D721Med (cell line): ENCODE measurements at places on chromosomes 3 and 15.

GRCh38 chr3:100311011-100311410 is 23.5 kb upstream of the NIT2 start:
- DNase-seq: no peak

DNA sequence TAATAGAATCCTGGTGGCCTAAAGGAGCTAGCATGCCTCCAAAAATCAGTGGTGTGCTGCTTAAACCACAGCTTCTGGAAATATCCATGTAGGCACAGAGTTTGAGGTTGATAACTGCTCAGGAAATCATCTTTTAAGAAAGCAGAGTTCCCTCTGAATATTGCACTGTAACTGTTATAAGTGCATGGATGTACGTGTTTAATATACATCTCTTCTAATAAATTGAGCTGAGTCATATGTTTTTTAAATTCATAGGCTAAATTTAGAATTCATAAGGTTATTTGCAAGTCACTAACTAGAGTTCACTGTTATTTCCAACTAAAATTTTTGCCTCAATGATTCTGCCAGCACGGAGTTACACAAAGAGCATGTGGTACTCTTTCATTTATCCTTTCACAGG is 68.9 kb downstream of the MYH15 start:
- no peak for DNase-seq

- DNase-seq: no peak
These were observed 20.8 kb upstream of the DENND4A start for GRCh38 chr15:65812916-65813315.

DNA sequence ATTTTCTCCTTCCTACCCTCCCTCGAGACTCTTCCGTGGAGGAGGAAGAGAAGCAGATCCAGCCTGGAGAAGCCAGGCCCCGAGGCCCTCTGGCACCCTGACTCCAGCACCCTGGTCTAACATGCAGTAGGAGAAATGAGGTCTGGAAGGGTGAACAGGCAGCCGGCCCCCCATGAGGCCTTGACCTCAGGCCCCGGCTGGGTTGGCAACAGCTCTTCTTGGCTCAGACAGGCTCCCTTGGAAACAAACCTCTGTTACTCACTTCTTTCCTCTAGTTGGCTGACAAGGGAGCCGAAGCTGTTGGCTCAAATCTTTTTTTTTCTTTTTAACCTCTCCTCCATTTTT is 73.4 kb downstream of the CPN2 start:
- no peak for DNase-seq

GRCh38 chr3:126548556-126549466 is 9.9 kb downstream of the C3orf22 start:
- no peak for DNase-seq

DNA sequence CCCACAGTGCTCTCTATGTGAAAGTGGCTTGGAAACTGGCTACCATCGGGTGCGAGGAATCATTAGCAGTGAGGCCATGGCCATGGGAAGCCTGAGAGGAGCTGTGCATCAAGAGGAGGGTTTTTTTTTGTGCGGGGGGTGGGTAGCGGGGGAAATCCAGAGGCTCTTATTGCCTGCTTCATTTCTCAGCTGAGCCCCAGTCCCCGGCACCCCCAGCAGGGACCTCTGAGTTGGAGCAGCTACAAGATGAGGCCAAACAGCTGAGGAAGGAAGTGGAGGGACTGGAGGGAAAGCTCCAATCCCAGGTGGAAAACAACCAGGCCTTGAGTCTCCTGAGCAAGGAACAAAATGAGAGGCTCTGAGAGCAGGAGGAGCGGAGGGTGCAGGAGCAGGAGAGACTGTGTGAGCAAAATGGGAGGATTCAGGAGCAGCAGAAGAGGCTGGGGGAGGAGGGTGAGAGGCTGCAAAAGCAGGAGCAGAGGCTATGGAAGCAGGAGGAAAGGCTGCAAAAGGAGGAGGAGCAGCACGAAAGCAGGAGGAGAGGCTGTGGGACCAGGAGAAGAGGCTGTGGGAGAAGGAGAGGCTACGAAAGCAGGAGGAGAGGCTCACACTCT is 76.7 kb downstream of the ADAMTS7 start:
- DNase-seq: no peak

GRCh38 chr3:57169108-57169507 is 4.0 kb upstream of the IL17RD start:
- no peak for DNase-seq

- DNase-seq: no peak
These were observed 614.4 kb downstream of the FHIT start for GRCh38 chr3:60636846-60637245.

- DNase-seq: no peak
These were observed 78.9 kb downstream of the RBPMS2 start for GRCh38 chr15:64696481-64696880.

- no peak for DNase-seq
These were observed 858 bp upstream of the SACM1L start for GRCh38 chr3:45688194-45688881.

DNA sequence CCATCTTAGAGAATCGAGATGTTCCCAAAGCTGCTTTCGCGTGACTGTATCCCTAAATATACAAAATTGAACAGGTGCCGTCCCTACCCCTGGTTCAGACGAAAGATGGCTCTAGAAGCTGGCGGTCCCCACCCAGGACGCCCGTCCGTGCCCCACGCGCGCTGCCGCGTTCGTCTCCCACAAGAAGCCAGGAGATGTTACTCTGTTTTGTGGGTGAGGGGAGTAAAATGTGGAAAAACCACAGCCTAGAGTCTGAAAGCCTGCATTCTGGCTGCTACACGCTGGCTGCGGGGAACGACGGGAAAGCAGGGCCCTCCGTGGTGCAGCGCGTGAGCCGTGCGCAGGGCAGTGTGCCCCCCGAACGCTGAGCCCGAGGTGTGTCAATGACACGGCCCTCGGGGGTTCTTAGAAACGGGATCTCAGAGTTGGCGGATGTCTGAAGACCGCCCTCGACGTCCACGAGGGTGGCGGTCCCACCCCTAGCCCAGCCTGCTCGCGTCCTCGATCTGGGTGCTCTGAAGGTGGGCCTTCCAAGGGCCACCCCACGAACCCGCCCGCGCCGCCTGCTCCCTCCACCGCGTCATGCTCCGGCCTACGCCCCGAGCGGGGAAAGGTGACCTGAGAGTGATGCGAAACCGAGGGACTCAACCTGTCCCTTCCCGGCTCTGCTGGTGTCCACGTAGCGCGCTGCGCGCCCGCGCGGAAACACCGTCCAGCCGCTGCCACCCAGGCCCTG is 95.6 kb downstream of the OCA2 start:
- no peak for DNase-seq

DNA sequence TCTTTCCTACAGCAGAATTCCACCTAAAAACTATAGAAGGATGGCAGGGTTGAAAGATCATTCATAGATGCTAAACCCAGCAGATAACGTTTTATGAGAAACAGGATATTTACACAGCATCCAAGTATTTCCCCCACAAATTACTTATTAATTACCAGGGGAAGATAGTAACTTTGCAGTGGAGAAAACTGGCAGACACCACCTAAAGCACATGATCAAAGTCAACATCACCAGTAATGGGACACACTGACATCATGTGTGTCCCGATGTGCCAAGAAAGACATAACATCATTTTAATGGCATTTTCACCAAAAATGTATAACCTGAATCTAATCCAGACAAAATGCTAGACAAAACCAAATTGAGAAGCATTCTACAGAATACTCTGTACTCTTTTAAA is 220.4 kb upstream of the THBS1 start:
- no peak for DNase-seq

DNA sequence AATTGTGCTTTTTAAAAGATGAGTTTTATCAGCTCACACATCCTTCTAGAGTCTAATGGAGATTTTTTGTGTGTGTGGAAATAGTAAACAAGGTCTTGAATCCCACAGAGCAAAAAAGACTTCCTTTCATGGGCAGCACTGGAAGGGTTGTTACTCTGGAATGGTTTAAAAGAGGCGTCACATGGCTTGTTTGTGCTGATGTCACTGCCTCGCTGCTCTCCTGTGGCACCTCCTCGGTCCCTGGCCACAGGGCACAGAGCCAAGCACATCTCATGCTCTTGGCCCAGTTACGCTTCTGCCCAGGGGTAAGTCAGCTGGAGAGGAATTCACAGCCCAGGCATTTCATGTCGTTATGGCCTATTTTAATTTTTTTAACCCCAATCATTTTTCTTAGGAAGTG is 53.2 kb downstream of the PGPEP1L start:
- DNase-seq: no peak

DNA sequence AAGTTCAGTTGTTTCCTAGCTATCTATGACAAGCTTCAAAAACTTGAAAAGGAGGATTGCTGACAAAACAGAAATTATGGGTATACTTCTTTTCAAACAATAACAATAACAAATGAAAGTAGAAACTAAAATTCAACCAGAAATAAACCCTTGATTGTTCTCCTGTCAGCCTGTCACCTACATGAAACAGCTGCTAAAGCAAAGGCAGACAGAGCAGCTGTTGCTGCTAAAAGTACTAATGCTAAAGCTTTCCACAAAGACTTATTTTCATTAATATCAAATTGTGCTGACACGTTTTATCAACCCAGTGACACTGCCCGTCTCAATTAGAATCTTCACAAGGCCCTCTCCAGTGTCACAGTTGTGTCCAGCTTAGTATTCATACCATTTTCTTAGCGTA is 533.2 kb upstream of the GBE1 start:
- DNase-seq: no peak

DNA sequence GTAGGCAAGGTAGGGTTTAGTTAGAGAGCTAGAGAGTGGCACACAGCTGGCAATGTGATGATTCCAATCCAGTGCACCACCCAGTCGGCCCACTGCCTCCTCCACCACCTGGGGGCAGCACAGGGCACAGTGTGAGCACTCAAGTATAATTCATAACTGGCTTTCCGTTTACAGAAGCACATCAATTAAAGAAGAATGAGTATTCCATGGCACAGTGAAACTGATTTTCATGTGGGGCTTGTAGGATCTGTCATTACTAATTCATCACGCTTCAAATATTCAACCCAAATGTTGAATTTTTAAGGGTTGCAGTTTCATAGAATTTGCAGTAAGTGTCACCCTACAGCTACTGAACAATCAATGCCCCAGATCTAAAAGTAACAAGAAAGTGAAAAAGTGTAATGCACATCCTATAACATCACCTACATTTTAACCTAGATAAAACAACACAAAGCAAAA is 149.9 kb downstream of the IGSF11 start:
- no peak for DNase-seq

DNA sequence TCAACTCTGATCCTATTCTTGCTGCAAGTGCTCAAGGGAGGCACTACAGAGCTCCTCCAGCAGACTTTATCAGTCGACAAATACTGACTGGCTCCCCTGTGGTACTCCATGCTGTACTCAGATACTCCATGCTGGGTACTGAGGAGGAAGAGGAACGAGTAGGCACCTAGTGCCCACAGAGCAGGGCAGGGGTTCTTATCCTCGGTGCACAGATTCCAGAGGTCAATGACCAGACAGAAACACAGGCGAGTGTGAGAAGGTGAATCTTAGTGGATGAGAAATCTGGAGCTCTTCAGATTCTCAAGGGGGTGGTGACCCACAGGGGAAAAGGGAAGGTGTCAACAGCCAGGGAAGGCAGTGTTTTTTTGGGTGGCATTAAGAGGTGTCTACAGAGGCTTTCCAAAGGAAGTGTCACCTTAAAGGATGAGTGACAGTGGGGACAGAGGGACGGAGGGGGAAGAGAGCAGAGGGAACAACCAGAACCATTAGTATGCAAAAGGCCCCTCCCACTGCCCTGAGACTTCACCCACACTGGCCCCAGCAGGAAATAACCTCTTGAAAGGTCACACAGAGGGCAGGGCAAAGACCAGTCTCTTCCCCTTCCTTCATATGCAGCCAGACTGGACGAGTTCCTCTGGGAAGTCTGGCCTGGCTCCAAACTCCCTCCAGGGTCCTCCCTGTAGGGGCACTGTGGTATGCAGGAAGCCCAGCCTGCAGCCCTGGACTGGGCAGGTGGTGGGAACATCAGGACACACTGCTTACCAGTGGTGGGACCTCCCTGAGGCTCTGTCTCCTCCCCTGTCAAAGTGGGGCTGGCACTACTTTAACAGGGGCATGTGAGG is 27.5 kb downstream of the CCDC12 start:
- no peak for DNase-seq

DNA sequence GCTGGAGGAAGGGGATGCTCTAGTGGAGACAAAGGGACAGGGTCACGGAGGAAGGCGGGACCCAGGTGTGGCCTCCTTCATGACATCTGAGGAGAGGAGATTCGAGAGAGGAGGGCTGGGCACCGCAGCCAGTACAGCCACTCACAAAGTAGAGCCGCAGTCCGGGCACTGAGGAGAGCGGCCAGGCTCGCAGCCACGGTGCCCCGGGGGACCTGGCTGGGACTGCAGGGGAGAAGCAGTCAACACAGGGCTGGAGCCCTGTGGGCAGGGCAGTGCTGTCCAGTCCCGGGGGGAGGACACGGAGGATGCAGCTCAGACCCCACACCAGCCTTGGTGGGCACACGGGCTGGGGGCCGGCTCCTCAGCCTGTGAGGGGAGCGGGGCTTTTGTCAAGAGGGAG is 40.3 kb downstream of the HMCES start:
- DNase-seq: no peak

DNA sequence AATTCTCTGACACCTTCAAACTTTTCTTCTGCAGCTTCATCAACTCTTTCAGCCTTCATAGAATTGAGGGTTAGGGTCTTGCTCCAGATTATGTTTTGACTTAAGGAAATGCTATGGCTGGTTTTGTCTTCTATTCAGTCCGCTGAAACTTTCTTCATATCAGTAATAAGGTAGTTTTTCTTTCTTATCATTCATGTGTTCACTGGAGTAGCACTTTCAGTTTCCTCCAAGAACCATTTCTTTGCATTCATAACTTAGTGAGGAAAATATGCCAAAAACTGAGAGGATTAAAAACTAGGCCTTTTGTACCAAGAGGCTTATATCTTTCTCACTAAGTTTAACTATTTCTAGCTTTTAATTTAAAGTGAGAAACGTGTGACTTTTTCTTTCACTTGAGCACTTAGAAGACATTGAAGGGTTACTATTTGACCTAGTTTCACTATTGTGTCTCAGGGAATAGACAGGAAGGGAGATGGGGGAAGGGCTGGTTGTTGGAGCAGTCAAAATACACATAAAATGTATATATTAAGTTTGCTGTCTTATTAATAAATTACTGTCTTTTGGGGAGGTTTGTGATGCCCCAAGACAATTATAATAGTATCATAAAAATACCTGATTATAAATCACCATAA is 1110.1 kb downstream of the TBL1XR1 start:
- DNase-seq: no peak

DNA sequence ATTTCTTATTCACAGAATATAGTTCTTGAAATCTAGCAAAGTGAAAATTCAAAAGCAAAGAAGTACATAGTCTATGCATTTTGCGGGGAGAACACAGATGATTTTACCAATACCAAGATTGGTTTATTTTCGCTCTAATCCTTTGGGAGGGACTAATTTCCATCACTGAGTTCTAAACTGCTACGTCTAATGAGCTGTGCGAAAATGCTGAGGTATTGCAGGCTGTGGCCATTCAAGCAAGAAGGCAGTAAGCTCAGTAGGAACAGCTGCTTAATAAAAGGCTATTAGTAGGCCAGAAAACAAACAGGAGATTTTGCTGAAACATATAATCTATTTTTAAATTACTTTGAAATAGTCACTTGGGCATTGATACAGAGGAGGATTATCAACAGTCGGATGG is 379.0 kb downstream of the CNTN4 start:
- peak; percentile 18 for DNase-seq

GRCh38 chr15:89409184-89410038 is 74.8 kb upstream of the POLG start:
- no peak for DNase-seq
